ENCODE measurements at places on chromosomes 13 and 19.

- no peak for DNase-seq
These were observed 688 bp downstream of the ZFP36 start for GRCh38 chr19:39407410-39407659.

- no peak for DNase-seq
These were observed 21.2 kb downstream of the PCID2 start for GRCh38 chr13:113187263-113187669.

DNA sequence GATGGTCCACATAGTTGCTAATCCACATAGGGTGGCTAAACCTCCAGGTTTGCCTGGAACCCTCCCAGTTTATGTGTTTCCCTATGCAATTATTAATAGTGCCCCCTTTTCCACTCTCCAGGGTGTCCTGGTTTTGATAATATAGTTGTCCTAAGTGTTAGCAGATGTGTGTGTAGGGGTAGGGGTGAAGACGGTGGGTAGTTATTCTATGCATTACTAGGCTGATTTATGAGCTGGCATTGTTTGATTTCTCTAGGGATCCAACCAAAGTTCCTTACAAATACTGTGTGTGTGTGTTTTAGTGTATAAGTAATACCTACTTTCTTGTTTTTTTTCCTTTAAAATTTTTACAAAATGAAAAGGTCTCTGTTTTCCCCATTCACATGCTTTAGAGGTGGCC lies 21.1 kb downstream of the GTF2F2 start:
- no peak for DNase-seq

- no peak for DNase-seq
These were observed 2030.7 kb upstream of the PCDH20 start for GRCh38 chr13:63446329-63446728.

GRCh38 chr13:24943136-24943535 lies 152.8 kb upstream of the PABPC3 start:
- no peak for DNase-seq

- DNase-seq = no peak
These were observed 7.7 kb downstream of the ATP7B start for GRCh38 chr13:52003541-52003940.

DNA sequence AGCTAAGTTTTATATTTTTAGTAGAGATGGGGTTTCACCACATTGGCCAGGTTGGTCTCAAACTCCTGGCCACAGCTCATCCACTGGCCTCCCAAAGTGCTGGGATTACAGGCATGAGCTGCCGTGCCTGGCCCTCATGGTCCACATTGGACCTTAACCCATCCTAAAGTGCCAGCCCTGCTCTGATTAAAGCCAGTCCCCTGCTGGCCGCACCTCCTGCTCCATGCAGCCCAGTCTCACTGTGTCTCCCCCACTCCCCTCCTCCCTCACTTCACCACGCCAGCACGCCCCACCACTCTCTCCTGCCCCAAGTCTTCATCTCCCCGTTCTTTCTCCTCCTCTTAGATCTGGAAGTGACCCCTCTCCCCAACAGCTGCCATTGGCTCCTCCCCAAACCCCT lies 16.7 kb upstream of the SDHAF1 start:
- no peak for DNase-seq

DNA sequence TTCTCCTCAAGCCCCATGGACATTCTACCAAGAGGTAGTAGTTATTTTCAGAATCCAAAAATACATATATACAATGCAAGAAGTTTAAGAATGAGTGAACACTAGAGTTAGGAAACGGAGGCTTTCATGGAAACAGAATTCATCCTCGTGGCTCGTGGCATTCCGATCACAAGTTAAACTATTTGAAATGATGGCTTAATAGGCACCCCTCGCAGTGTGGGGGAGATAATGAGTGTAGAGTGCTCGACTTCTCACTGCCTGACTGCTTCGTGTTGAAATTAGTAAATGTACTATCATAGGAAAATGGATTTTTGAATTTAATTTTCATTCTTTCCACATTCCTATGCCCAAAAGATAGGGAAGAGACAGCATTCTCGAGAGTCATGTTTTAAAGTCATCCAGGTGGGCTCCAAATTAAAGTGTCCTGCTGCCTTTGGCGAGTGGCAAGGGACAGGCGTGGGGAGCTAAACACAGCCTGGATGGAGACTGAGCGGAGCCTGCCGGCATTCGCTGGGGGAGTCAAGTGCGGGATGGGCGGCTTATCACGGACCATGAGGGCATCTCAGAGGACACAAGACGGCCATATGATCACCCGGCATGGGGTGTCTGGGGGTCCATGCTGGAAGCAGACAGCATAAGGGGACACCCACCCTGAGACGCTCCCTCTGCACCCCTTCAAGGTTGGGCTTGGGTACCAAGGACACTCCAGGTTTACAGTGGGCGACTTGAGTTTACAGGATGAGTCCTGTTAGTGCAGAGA lies 165.2 kb downstream of the TEX29 start:
- no peak for DNase-seq

- peak; percentile 82 for DNase-seq
These were observed 21.8 kb downstream of the SAMD4B start for GRCh38 chr19:39363901-39364457.

- DNase-seq = no peak
These were observed 2.9 kb downstream of the MYBPC2 start for GRCh38 chr19:50435627-50436026.

DNA sequence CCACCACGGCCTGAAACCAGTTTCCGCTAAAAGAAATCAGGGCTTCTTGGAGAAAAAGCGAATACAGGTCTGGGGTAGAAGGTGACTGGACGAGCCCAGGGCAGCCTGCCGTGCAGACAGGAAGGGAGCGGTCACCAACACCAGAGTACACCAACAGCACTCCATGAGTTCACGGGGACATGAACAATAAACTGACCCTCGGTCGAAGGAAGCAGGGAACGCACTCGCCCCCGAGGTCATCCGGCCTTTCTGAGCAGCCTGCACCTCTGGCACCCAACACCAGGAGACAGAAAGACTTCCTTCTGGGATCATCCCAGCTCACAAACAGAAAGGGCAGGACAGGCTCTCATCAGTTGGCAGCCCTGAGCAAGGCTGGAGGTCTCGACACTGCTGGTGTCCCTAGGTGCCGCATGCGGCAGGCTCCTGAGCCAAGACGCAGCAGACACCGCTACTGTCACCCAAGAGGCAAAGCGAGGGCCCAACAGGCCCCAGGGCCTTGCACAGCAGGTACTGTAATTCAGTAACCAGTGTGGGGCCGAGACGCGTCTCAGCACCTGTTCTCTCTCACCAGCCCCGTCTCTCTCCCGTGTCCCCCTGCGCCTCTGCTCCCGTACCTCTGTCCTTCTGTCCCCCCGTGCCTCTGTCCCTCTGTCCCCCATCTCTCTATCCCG lies 18.0 kb downstream of the DCUN1D2 start:
- DNase-seq = no peak
